Retina (tissue), 1 donor: ENCODE measurements at places on chromosomes 13 and 19.

DNA sequence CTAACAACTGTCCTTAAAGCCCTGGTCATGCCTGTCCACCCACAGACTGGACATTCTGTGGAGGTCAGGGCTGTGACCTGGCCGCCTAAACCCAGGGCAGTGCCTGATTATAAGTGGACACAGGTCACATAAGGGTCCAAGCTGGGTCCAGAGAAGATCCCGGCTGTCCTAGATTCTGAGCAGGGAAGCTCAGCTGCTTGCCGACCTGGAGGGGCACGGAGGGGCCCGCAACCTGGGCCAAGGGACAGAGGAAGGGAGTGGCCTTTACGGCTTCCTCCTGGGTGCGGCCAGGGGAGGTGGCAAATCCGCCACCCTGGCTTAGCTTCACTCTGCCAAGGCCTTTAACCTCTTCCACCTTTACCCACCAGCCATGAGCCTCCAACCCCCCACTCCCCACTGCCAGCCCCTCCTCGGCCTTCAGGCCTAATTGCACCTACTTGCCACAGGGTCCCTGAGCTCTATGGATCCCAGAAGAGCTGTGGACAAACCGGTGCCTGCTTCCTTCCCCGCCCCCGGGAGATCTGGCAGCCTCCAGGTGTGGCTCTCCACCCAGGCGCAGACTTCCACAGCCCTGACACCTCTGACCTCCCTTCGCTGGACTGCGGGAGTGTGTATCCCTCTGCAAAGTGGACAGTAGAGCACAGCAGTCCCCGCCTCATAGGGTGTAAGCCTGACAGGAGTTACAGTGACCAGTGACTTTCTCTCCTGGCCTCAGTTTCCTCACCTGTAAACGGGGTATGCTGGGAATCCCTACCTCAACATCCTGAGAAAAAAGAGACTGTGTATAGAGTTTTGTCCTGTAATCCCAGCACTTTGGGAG, 1.7 kb downstream of the CD320 start:
- DNase-seq: no peak

DNA sequence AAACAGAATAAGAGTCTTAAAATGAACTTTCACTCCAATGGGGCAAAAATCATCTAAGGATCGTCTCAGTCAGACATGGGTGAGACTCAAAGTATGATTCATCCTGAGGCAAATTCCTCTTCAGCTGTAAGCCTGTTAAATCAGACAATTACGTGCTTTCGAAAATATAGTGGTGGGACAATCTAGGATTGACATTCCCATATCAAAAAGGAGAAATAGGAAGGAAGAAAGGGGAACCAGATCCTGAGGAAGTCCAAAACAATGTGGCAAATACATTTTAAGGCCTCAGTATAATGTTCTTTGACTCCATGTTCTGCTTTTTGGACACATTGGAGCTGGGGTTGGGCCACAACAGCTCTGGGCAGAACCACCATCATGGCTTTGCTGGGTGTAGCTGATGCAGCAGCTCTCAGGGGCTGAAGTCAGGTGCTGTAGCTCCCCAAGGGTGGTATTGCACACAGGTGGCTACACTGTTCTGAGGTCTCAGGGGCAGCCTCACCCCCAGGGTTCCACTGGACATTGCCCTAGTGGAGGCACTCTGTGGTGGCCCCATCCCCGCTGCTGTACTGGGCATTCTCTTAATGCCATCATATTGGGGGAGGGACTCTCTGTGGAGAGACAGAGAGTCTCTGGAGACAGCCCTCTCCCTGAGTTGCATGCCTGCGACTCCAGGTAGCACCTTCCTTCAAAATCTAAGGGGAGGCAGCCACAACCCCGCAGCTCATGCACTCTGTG, 5.7 kb upstream of the FPR3 start:
- no peak for DNase-seq

- no peak for DNase-seq
Observed at GRCh38 chr13:97758317-97758716, 195.2 kb upstream of the IPO5 start.

DNA sequence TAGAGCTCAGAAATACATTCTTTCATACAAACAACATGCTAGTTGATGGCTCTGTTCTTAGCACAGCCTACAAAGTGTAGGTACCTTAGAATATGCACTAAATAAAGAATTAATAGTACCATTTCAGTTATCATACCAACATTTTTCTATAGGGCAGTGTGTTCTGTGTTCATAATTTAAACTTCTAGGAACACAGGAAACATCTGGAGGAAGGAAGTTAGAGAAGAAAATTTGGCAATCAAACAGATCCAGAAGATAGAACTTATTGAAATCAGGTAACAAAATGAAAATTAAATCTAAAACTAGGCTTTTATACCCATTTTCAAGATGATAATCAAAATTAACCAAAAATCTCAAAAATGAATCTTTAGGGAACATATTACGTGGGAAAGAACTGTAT, 527.5 kb downstream of the DCT start:
- no peak for DNase-seq

GRCh38 chr19:46963093-46963734, 56.4 kb upstream of the NPAS1 start:
- no peak for DNase-seq

DNA sequence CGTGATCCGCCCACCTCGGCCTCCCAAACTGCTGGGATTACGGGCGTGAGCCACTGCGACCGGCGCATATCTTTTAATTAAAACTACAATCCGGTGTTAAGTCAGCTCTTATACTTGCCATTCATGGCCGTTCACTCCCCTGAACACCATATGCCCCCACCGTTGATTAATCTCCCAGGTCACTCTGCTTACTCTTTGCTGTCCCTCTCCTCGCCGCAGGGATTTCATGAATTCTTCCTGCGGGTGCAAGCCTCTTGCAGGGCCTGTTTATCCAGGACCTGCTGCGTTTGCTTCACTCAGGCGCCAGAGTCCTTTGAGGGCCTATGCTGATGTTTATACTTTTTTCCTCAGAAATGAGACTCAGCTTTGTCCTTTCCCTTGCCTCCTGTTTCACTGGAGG, 996 bp downstream of the ERVV-2 start:
- no peak for DNase-seq
